NCI-H2081 treated with DMSO at 0.1 percent for 48 hours (cell line): ENCODE measurements at places on chromosomes 13 and 19.

DNA sequence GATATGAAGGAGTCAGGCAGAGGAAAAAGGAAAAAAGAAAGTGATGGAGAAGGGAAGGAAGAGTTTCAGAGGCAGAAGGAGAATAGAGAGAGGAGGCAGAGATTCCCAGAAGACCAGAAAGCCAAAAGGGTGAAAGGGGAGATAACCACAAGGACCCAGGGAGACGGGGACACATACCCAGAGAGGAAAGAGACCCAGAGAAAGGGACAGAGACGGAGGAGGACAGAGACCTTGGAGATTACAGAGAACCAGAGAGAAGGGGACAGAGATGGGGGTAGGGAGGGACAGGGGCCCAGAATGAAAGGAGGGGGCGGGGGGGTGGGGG, 1.4 kb downstream of the PTH2 start:
- DNase-seq = no peak

DNA sequence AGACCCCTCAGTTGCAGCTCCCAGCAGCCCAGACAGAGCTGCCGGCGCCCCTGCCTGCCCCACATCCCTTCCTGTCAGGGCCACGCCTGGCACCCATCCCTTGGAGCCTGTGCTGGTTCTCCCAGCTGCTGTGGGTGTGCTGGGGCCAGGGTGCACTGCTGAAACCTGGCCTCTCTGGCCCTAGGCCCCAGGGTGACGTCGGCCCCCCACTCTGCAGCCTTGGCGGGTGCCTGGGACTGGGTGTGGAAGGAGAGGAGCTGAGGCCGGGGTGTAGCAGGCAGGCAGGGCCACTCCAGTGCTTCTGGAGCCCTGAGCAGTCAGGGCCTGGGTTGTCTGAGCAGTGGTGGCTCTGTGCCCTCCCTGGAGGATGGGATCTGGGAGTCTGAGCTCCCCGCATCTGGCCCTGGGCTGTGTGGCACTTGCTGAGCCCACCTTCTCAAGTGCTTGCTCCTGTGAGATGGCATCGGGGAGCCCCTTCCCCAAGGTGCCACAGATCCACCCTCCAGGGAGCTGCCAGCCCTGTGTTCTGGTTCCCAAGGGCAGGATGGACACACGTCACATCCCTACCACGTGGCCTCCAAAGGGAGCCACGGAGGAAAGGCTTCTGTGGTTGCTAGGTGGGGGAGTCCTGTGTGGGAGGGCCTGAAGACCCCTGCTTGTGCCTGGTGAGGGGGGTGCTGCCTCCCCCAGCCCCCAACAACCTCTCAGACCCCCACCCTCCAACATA, 5.2 kb downstream of the PLEKHJ1 start:
- DNase-seq = no peak

- DNase-seq = no peak
Measured at GRCh38 chr19:14402332-14403144, 16.6 kb downstream of the DDX39A start.

DNA sequence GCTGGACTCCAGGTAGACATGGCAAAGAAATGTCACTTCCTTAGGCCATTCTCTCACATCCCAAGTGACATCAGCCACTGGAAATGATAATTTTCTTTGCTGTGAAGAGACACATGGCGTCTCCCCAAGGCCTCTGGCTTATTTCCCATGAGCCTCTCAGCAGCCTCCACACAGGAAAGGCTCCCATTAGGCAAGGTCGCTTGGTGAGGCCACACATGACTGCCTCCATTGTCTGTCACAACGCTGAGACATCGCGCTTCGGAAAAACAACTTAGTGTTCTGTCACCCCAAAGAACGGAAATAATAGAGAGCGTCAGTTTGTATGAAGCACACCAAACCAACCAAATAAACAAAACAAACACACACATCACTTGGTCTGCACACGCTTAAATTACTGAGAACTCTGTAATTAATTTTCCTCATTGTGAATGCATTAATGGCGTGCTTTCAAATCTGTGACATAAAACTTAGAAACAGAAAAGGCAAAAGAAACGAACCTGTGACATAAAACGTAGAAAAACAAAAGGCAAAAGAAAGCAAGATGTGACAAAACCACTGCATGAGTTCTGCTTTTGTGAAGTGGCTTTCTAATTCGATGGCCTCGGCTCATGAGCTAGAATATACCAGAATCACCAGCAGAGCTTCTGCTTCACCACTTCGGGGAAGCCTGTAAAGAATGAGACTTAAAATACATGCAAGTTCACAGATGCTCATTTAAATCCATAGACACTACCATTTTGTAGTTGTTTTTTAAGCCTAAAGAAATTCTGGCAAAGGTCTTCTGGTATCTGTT, 404.2 kb upstream of the SGCG start:
- DNase-seq = no peak
